Stimulated activated effector memory CD8-positive, alpha-beta T cell treated with anti-CD3 and anti-CD28 coated beads, Interleukin-12 subunit alpha, Interleukin-12 subunit beta, amount 100 ng/mL, for 72 hours (primary cell): ENCODE measurements at places on chromosomes 5 and 9.

GRCh38 chr5:13780081-13780480, 164.4 kb downstream of the DNAH5 start:
- no peak for DNase-seq

- DNase-seq = no peak
Measured at GRCh38 chr9:113315231-113315630, 12.1 kb upstream of the RNF183 start.

DNA sequence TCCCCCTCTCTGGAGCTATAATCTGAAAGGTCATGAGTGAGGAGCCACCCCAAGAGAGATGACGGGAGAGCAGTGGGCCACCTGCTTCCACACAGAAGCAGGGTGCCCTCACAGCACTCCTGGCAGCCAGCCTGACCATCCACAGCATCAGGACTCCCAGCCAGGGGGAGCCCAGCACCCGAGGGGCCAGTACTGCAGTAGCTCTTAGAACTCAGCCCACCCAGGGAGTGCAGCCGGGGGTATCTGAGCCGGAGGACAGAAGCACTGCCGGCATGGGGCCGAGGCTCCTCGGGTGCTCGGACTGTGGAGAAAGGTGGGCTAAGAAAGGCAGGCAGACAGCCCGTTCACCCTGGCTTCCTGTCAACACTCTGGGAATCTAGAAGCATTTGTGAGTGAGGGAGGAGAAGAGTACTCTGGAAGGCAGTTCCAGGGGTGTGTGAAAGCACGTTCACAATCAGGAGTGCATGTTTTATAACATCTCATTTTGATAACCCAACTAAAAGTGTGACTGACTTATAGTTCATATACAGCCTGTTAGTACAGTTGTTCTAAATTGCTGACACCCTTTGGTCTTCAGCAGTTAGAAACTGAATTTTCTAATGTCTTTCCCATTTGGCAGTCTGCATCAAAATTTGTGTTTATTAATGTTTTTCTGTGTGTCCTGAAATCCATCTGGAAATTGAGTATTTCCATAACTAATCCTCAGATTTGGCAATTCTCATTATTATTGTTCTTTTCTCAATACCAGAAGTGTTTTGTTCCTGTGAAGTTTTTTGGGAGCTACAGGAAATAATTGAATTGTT, 25.9 kb upstream of the ASPN start:
- no peak for DNase-seq

GRCh38 chr9:131645078-131645776, 94.6 kb downstream of the RAPGEF1 start:
- no peak for DNase-seq

DNA sequence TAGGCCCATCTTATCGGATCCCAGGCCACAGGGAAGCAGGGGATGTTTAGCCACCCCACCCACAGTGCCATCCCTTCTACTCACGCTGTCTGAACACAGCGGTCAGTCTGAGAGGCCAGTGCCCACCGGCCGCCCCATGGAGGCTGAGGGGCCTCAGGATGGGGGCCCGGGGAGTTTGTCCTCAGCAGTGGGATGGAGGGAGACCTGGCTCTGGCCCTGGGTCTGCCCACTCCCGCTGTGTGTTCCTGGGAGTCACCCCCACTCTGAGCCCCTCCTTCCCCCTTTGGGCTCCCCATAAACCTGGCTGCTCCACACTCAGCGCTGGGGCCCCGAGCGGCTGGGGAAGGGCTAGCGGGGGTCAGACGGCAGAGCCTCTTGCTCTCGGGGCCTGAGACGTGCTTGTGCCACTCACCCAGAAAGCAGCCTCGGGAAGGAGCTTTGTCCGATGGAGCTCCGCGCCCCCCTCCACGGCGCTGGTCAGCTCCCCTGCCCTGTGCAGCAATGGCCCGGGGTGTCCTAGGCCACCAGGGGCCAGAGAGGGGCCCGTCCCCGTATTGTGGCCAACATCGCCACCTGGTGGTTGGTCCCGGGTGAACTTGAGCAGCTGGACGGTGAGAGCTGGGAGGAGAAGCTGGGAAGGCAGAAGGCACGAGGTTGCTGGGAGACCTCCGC, 10.9 kb upstream of the LAMC3 start:
- DNase-seq = peak; percentile 81

DNA sequence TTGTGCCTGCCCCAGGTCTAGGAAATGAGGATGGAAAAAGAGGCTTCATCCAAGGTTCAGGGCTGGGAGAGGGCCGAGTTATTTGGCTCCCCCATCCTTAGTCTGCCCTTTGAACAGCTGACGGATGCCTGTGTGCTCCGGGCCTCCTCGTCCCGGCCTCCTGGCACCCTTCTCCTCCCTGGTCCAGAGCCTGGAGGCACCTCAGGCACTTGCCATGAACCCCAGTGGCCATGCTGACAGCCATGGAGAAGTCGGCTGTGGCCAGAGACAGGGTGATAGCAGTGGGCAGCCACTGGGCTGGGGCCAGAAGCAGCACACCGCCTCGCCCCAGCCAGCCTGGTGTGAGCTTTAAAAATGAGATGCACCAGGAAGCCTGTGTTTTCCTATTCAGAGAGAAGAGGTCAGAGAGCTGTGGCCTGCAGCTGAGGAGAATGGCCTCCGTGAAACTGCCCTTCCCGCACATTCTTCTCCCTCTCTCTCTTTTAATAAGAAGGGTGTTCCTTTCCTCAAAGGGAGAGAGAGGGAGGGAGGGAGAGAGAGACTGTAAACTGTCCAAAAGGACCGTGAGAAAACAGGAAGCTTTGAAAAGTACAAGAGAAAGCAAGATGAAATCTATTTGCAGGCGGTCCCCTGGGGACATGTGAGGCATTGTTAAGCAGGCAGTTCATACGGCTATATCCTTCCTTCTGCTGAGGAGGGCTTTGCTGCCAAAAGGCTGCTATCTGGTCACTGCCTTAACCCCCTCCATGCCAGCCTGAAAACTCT, 55.3 kb downstream of the ZNF366 start:
- DNase-seq = no peak

DNA sequence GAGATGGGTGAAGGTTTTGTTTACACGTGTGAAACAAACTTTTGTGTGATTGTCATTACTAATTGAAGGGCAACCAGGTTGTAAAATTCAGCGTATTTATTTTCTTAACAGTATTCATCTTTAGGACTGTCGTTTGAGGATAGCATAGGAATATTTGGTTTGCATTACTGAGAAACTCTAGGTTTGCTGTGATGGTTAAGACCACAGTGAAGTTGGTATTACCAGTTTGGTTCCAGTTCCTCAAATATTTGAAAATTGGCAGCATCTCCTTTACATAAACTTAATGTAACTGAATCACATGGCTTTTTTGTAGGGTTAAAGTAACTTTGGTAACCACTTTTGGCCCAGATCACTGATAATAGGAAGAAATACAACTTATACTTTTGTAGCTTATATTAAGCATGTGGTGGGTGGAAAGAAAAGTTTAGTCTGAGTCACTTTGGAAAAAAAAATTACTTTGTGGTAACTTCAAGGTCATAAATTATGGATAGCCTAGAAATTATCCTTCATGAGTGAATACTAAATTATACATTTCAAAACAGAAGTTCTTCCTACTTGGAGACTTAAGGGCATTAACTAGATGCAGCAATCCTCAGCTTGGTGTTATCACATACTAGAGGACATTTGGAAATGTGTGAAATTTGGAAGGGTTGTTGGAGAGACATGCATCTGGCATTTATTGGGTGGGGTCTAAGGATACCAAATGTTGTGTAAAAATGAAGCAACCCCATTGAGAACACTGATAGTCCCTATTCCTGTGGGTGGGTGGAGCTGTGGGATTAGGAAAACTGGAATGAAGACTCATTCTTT, 33.9 kb downstream of the G3BP1 start:
- DNase-seq = no peak

- DNase-seq = no peak
Measured at GRCh38 chr5:142295084-142295758, 29.6 kb downstream of the SPRY4 start.

DNA sequence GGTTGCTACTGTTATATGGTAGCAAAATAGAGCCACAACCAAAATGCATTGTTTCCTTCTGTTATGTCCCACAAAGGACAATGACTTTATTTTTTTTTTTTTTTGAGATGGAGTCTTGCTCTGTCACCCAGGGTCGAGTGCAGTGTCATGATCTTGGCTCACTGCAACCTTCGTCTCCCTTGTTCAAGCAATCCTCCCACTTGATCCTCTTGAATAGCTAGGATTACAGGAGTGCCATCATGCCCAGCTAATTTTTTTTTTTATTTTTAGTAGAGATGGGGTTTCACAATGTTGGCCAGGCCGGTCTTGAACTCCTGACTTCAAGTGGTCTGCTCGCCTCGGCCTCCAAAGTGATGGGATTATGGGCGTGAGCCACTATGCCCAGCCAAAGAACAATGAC, 527.7 kb upstream of the SGCD start:
- DNase-seq = no peak

- no peak for DNase-seq
Measured at GRCh38 chr5:96714951-96715451, 52.8 kb downstream of the CAST start.
